Gastroesophageal sphincter (tissue), 4 donors: ENCODE measurements at places on chromosomes 6 and 20. TPM values are rescaled to one million over a fixed set of nuclear protein-coding genes. Genes with fewer than 3 reads are reported as not detected.

GRCh38 chr20:14757728-14758127 is 420.3 kb upstream of the FLRT3 start:
- no peak for ATAC-seq

- no peak for ATAC-seq
Measured at GRCh38 chr6:110590821-110591351, 114.5 kb upstream of the SLC22A16 start.

DNA sequence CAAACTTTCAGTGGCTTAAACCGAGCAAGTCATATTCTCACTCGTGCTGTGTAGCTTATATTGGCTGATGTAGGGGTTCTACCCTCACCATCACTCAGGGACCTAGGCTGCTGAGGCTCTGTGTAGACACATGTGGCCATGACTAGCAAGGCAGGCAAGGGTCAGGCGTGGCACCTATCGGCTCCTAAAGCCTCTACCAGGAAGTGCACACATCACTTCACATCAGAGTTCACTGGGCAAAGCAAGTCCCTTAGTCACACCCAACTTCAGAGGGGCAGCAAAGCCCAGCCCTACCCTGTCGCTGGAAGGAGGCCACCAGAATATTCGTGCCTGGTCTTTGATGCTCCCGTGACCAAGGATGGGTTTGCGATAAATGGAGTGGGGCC is 42.9 kb downstream of the PPP1R14C start:
- ATAC-seq: no peak

- ATAC-seq: no peak
Measured at GRCh38 chr6:70210462-70210861, 92.4 kb downstream of the COL9A1 start.

SYTL3 gene
- 4.4 TPM for total RNA-seq

KAT14 gene
- total RNA-seq: 19.6 TPM

GRCh38 chr20:50930139-50930975 is 880 bp downstream of the ADNP start:
- no peak for ATAC-seq

- ATAC-seq: no peak
Measured at GRCh38 chr6:164502833-164503232, 806.6 kb downstream of the C6orf118 start.

EYA4 gene
- total RNA-seq: 1.4 TPM

- no peak for ATAC-seq
Measured at GRCh38 chr20:41654292-41654691, 36.1 kb upstream of the CHD6 start.

DNA sequence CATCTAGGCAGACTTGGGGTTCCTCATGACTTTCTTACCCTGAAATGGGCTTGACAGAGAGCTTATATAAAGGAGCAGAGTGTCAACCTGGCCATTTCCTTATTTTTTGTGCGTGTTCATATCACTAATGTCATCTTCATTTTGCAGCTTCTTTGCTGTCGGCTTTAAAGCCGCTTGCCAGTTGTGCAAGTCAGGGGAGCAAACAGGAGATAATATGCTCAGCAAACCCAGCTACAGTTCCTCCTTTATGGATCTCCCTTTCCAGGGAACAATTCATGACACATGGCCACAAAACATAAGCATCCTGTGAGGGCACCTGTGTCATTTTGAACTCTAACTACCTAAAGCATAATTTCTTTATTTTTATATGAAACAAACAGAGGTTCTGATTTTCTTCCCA is 6.5 kb upstream of the TUBB2B start:
- no peak for ATAC-seq

NAA20 gene
- total RNA-seq: 31.5 TPM
